ENCODE measurements at places on chromosomes 12 and 14.
A peak's percentile ranks its signal among the peaks of the same experiment; 100 is the strongest.

- DNase-seq, result no peak
Measured at GRCh38 chr14:69129264-69129880, 23.5 kb downstream of the DCAF5 start.

DNA sequence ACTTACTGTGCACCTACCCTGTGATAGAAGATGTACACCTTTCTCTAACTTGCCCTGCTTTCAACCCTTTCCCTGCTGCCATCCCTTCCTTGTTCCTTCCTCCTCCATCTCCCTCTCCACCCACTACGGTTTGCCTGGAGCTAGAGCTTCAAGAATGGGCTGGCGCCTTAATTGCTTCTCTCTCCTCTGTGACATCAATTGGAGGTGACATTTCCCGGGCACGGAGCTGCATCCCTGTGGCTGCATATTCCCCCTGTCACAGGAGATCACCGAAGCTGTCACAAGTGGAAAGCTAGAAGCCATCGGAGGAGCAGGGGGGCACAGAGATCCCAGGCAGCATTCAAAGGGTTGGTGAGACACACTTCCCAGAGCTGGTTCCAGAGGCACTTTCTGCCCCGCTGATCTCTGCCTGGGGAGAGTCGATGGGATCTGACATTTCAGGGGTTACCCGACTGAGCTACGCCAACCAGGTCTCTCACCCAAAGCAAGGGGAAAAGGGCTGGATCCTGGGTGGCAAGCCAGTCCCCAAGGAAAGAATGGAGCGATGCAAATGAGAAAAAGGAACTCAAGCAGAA, 604.9 kb downstream of the MED13L start:
- DNase-seq, result no peak

DNA sequence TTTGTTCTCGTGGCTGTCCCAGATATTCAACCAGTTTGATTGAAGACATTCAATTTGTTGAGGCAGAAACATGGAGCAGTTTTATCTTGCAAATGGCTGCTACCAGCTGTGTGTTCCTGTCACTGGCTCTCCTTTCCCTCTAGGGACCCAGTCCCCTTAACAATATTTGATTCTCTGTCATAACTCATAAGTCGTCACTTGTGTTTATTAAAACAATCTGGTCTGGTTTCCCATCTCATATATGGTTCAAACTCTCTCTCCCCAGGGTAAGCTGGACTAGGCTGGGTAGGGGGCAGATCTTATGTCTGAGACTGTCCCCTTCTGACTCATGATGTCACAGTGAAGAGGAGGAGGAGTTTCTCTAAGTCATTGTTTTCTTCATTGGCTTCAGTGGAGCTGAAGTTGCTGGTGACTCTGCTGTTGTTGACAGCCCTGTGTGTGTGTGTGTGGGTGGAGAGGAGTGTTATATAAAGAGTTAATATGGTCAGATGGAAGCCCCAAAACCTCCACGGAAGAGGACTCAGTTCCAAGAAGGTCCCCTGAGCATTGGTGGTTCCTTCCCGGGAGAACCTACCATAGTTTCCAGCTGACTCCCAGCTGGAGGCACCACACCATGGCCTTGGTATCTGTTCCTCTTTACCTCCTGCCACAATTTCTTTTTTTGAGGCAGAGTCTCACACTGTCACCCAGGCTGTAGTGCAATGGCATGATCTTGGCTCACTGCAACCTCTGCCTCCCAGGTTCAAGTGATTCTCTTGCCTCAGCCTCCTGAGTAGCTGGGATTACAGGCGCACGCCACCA, 16.1 kb upstream of the GNG2 start:
- no peak for DNase-seq

- no peak for DNase-seq
Measured at GRCh38 chr12:6340745-6341416, 995 bp downstream of the TNFRSF1A start.

- no peak for DNase-seq
Measured at GRCh38 chr12:93022603-93023340, 93.7 kb upstream of the EEA1 start.

DNA sequence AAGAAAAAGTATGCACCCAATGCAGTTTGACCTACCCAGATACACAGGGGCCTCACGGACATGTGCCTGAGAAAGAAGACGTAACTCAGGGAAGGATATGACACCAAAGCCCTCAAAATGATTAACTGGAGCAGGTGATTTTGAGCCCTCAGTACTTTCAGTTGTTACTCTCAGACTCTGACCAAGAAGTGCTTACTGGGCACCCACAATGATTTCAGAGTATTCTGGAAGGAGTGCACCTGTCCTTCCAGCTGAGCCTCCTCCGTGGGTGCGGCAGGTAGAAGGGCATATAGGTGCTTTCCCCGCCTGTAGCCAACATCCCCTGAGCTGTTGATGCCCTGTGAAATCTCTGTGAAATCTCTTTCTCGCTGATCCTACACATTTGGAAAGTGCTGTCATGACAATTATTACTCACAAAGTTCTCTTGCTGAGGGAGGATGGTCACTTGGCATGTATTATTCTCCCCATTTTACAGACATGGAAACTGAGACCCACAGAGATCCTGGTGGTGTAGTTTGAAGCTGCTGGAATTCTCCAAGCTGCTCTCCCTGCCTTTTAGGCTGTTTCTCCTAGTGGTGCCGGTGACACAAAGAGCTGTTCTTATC, 154.3 kb upstream of the CCND2 start:
- peak; percentile 47 for DNase-seq

Data from coronary artery (tissue), 2 donors.